ENCODE measurements at places on chromosomes 16 and 17.
A peak's percentile ranks its signal among the peaks of the same experiment; 100 is the strongest.

DNA sequence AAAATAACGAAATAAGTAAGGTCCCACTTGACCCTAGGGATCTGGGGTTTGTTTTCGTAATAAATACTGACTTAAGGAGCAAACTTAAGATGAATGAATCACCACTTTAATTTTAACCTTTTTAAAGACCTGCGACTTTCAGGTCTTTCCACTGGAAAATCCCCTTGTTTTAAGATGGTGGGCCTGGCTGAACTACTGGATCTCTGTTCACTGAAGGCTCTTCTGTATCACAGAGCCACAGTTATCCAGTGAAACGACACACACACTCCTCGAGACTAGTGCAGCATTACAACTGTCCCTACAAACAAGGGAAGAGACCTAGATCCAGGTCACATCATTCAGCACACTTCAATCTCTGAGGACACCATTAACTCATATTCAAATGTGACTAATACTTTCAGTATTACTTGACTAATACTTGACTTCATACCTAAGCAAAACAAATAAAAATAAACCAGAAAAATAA, 299.0 kb downstream of the CEP112 start:
- DNase-seq: no peak

DNA sequence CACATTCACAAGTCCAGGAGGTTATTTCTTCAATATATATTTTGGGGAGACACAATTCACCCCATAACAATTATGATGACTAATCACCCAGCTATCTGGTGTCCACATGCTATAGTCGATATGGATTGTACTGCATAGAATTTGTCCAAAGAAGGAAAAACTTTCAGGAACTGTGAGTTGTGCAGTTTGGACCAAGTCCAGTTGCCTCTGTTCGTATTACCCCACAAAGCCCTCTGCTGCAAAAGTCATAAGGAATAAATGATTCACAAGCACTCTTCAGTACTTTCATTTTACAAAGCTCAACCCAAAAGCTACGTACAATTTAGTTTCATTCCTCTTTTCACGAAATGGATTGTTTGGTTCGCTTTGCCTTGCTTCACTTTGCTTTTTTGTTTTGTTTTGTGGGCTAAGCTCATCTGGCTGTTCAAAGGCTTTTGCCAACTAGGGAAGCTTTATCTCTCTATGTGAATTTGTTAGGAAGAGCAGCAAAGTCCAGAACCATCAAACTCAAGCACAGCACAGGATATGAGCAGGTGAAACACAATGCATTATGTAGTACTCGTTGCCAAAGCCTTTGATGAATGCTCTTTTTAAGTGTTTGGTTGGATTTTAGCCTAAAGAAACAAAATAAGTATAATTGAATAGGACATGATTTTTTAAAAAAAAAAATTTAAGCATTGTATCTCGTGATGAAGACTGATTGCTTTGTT, 98.6 kb downstream of the ZNF18 start:
- no peak for DNase-seq

DNA sequence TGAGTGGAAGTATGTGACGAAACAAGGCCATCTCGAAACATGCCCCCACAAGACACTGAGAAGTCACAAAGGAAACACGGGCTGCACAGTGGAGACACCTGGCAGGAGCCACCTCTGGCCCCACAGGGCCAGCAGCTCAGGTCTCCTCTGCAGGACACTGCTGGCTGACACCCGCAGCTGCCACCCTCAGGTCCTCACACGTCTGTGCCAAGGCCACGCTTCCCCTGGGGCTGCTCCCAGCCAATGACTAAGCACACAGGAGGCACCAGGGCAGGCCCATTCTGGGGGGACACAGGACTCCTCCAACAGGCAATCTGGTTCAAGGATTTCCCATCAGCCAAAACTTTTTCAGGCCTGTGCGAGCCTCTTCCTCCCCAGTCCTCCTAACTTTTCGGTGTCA, 36.4 kb downstream of the MBTPS1 start:
- DNase-seq: no peak

- DNase-seq: peak; percentile 55
These were observed at the start of gene NME3 for GRCh38 chr16:1771188-1771863. NME3 (minus strand) TSS chr16:1771543; CDS start chr16:1771534, 9 bp downstream.

- DNase-seq: no peak
These were observed 5.1 kb downstream of the ERBB2 start for GRCh38 chr17:39704821-39705551.

DNA sequence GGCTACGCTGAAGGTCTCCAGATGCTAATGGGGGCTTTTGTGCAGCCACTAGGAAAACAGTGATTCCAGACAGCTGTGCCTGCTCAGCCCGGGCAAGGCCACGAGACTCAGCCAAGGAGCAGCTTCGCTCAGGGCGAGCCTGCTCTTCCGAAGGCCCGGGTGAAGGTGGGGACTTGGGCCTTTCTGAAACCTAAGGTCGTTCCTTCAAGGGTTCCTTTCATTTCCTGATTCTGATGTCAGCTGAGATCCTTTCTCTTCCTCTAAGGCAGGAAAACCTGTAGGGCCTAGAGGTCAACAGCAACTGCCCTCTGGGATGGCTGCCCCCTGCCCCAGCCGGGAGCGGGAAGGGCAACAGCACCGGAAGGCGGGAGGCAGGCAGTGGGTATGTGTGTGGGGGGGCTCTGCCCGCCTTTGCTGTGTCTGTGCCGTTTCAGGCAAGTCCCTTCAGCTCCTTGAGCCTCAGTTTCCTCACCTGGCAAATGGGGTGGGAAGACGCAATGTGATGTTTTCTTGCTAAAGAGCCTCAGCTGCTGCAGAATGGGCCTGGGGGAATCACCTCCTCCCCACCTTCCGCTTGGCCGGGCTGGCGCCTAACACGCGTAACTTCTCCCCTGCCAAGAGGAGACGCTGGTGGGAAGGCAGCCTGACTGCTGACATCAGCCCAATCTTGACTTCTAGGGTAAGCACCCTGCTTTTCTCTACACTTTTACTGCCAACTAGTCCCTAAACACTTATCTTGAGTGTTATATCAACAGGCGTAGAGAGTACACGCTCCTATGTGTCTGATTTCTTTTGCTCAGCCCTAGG, 32.8 kb downstream of the IRF8 start:
- no peak for DNase-seq

GRCh38 chr17:79036596-79036995, 12.6 kb downstream of the C1QTNF1 start:
- DNase-seq: no peak

DNA sequence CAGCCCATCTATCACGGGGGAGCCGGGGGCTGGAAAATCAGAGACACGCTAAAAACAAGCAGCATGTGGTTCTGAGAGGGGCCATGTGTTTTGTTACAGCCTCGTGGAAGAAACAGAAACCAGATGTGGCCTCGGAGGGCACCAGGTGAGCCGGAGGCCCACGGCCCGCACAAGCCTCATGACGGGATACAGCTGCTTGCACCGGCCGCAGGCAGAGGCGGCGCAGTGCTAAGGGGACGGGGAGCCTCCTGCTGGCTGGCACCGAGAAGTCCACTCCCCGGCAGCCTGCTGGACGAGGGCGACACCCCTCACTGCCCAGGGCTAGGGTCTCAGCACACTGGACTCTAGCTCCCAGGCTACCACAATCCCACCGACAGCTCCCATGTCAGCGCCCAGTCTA, 19.2 kb downstream of the NDUFAF8 start:
- DNase-seq: no peak

DNA sequence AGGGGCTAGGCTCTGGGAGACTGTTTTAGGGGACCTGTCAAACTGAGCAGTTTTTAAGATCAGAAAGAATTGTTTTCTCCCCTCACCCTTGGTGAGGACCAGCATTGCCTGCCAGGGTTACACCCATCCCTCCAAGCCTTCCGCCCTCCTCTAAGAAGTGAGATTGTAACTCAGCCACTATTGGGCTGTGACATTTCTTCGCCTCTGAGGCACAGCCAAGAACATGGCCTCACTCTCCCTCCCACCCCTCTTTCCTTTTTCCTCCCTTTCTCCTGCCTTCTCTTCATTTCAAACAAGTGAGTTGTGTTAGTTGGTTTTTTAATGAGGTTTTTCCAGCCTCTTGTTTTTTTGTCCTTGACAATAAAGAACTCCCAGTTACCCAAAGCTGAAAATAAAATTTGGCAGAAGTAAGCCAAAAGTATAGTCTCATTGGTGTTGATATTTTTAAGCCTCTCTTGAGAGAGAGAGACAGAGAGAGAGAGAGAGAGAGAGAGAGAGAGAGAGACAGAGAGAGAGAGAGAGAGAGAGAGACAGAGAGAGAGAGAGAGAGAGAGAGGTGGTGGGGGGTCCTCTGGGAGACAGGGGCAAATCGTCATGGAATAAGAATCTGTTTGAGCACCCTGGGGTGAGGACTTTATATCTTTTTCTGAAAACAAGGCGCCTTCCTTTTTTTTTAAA, 77.2 kb upstream of the TBX2 start:
- DNase-seq: no peak

Data from stimulated activated CD4-positive, alpha-beta T cell treated with anti-CD3 and anti-CD28 coated beads, Interleukin-12 subunit alpha, Interleukin-12 subunit beta, amount 100 ng/mL, for 24 hours (primary cell).